ENCODE measurements at places on chromosomes 12 and 14.
A peak's percentile ranks its signal among the peaks of the same experiment; 100 is the strongest.

- no peak for DNase-seq
Observed at GRCh38 chr12:45933504-45933903, 56.9 kb downstream of the SCAF11 start.

DNA sequence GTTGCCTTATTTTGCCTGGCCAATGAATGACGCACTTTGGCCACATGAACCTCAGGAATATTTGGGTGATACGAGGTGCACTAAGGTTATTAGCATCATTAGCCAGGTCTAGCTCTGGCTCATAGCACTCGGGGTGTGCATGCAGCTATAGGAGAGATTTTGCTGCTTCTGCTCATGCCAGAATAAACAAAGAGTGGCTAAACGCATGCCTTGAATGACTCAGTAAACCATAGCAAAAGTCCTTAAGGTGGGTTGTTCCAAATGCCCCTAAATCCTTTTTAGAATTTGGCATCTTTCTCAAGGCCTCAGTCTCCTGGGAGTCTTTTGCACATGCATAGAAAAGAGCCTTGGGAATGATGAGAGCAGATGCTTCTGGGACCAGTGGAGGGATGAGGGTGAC lies 343.7 kb upstream of the FKBP4 start:
- DNase-seq = no peak

GRCh38 chr12:52648012-52648550 lies 3.9 kb downstream of the KRT2 start:
- no peak for DNase-seq

GRCh38 chr14:68791902-68792677 lies 777 bp downstream of the ZFP36L1 start:
- DNase-seq = no peak

- DNase-seq = peak; percentile 67
Observed at GRCh38 chr14:59919570-59920377, at the start of gene LRRC9. LRRC9 (plus strand) TSS chr14:59920144.

DNA sequence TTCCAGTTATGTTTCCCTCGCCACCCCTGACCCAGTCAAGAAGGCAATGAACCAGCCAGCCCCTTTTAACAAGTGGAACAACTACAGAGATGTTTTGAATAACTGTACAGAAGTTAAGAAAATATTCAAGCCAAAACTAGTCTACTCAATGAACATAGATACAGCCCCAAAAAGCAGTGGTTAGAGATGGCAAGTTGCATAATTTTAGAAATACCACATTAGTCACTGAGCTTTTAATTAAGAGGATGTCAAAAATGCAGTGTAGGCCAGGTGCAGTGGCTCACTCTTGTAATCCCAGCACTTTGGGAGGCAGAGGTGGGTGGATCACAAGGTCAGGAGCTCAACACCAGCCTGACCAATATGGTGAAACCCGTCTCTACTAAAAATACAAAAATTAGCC lies 27.2 kb downstream of the PROX2 start:
- no peak for DNase-seq

- DNase-seq = no peak
Observed at GRCh38 chr12:4943938-4944284, 34.2 kb downstream of the KCNA1 start.

DNA sequence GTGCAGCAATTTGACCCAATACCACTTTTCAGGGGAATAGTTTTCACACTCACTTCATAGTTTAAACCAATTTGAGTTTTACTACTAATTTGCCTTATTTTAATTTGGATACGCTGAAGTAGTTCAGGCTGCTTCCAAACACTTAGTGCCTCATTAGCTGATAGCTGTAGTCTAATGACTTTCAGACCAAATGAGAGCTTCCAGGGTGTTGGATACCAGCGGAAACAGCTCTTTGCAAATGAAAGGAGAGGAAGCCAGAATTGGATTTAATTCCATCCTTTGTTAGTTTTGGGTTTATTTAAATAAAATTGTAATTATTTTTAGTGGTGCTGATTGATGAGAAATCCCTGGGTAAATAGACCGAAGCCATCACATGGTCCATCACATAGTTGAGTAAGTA lies 158.3 kb upstream of the SEL1L start:
- no peak for DNase-seq

DNA sequence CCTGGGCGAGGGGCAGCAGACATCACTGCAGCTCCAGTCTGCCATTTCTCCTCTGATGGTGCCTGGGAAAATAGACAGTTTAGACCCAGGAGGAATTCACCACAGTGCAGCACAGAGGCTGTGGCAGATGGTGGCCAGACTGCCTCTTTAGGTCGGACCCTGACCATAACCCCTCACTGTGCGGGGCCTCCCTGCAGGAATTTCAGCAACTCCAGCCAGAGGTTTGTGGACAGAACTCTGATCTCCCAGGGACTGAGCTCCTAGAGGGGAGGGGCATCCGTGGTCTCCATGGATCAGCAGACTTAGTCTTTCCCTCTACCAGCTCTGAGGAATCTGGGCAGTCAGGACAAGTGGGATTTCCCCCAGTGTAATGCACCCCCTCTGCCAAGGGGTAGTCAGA lies 106.5 kb downstream of the ZC3H14 start:
- DNase-seq = no peak

- DNase-seq = no peak
Observed at GRCh38 chr12:13573698-13574321, 377.3 kb downstream of the EMP1 start.

- no peak for DNase-seq
Observed at GRCh38 chr12:109533487-109533740, 39.9 kb downstream of the MMAB start.
